ENCODE measurements at places on chromosomes 7 and 10.

- no peak overlapping the region for H3K27ac ChIP-seq
- no peak for DNase-seq
- no peaks in the 10 kb centered on the region for H3K27me3 ChIP-seq
- no peak overlapping the region for H3K4me3 ChIP-seq
Observed at GRCh38 chr10:132100091-132100481, 34.3 kb downstream of the JAKMIP3 start.

GRCh38 chr7:45146531-45147379 lies 10.8 kb upstream of the RAMP3 start:
- H3K27ac ChIP-seq = no peak overlapping the region
- no peaks in the 10 kb centered on the region for H3K36me3 ChIP-seq
- H3K4me3 ChIP-seq = no peak overlapping the region
- no peak for DNase-seq
- no peaks in the 10 kb centered on the region for H3K27me3 ChIP-seq

GRCh38 chr10:63889803-63890202 lies 368.6 kb downstream of the REEP3 start:
- no peak overlapping the region for H3K27ac ChIP-seq
- H3K4me1 ChIP-seq = 0 out of 2 replicates have a peak, but pooled peaks cover 2% of the 10 kb centered on the region
- H3K27me3 ChIP-seq = no peaks in the 10 kb centered on the region
- no peaks in the 10 kb centered on the region for H3K36me3 ChIP-seq
- no peak overlapping the region for H3K4me3 ChIP-seq

GRCh38 chr10:52007091-52007490 lies 307.0 kb upstream of the DKK1 start:
- no peaks in the 10 kb centered on the region for H3K27me3 ChIP-seq
- H3K36me3 ChIP-seq = no peaks in the 10 kb centered on the region
- H3K4me3 ChIP-seq = no peak overlapping the region
- DNase-seq = no peak

GRCh38 chr7:38323156-38323555 lies 49.7 kb upstream of the TARP start:
- H3K27me3 ChIP-seq = no peaks in the 10 kb centered on the region
- no peaks in the 10 kb centered on the region for H3K36me3 ChIP-seq
- no peak overlapping the region for H3K4me3 ChIP-seq
- H3K4me1 ChIP-seq = peaks cover 4% of the 10 kb centered on the region

- no peak for DNase-seq
- no peak overlapping the region for H3K4me3 ChIP-seq
- H3K27me3 ChIP-seq = no peaks in the 10 kb centered on the region
- no peaks in the 10 kb centered on the region for H3K36me3 ChIP-seq
- no peak overlapping the region for H3K27ac ChIP-seq
Observed at GRCh38 chr7:127879436-127879835, 151.8 kb downstream of the LRRC4 start.

GRCh38 chr10:116450861-116451260 lies 23.2 kb downstream of the PNLIPRP3 start:
- H3K4me1 ChIP-seq = peaks cover 1% of the 10 kb centered on the region
- no peak for DNase-seq
- no peaks in the 10 kb centered on the region for H3K36me3 ChIP-seq
- H3K27ac ChIP-seq = no peak overlapping the region
- H3K4me3 ChIP-seq = no peak overlapping the region
- no peaks in the 10 kb centered on the region for H3K27me3 ChIP-seq

GRCh38 chr7:15780271-15780670 lies 93.8 kb upstream of the MEOX2 start:
- H3K4me3 ChIP-seq = no peak overlapping the region
- no peak for DNase-seq
- H3K36me3 ChIP-seq = no peaks in the 10 kb centered on the region
- no peaks in the 10 kb centered on the region for H3K27me3 ChIP-seq
- no peak overlapping the region for H3K27ac ChIP-seq

DNA sequence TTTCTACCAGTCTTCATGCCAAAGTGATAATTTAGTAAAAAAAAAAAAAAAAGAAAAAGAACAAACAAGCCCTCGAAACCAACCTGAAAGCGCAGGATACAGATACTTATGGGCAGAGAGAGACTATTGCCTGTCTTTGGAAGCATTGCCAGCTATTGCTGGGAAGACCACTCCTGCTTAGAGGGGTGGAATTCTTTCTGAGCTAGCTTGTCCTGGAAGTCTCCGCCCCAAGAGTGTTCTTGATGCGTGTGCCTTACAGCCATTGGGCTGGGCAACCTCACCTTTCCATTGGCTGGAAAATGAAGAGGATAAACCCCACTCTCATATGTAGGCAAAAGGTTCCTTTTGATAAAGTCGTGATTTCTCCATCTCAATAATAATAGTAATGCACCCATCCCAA lies 19.9 kb upstream of the INSYN2A start:
- H3K36me3 ChIP-seq = no peaks in the 10 kb centered on the region
- H3K4me3 ChIP-seq = no peak overlapping the region
- H3K27me3 ChIP-seq = no peaks in the 10 kb centered on the region
- DNase-seq = no peak

DNA sequence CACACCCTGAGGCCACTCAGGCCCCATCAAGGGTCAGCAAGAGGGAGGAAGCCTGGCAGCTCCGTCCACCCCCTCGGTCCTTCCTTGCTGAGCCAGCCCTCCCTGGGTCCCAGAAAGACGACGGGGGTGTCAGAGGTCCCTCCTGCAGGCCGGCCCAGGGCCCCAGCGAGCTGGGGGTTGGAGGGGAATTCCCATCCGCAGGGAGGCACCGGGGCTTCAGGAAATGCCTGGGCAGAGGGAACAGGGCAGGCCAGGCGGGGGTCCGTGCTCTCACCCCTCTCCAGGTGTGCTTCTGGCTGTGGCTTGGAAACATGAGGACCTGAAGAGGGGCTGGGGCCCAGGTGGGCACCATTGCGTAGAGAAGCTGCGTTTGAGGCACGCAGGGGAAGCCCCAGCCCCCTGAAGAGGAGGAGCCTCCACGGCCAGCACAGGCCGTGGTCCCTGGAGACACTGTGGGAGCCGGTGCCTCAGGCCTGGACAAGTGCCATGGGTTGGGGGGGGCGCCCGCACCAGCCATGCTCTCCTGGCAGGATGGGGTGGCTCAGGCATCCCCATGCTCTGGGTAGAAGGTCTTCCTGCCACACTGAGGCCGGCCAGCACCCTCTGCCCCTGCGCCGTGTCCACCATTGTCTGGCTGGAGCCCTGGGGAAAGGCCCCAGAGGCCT lies 66.7 kb downstream of the PDGFA start:
- no peak for DNase-seq
- no peak overlapping the region for H3K4me3 ChIP-seq
- peaks cover 12% of the 10 kb centered on the region for H3K4me1 ChIP-seq
- no peak overlapping the region for H3K27ac ChIP-seq
- no peaks in the 10 kb centered on the region for H3K36me3 ChIP-seq

- H3K27me3 ChIP-seq = no peaks in the 10 kb centered on the region
- H3K4me1 ChIP-seq = no peaks in the 10 kb centered on the region
- no peak overlapping the region for H3K27ac ChIP-seq
- H3K36me3 ChIP-seq = no peaks in the 10 kb centered on the region
- no peak overlapping the region for H3K4me3 ChIP-seq
Observed at GRCh38 chr10:69703766-69704630, 74.0 kb downstream of the FAM241B start.

- no peaks in the 10 kb centered on the region for H3K27me3 ChIP-seq
- H3K4me3 ChIP-seq = no peak overlapping the region
- no peak overlapping the region for H3K27ac ChIP-seq
- no peak for DNase-seq
- no peaks in the 10 kb centered on the region for H3K36me3 ChIP-seq
- no peaks in the 10 kb centered on the region for H3K4me1 ChIP-seq
Observed at GRCh38 chr10:86113983-86114382, 252.6 kb downstream of the GRID1 start.

- no peak overlapping the region for H3K4me3 ChIP-seq
- no peaks in the 10 kb centered on the region for H3K27me3 ChIP-seq
- H3K4me1 ChIP-seq = no peaks in the 10 kb centered on the region
- H3K27ac ChIP-seq = no peak overlapping the region
- DNase-seq = no peak
- H3K36me3 ChIP-seq = no peaks in the 10 kb centered on the region
Observed at GRCh38 chr7:95976369-95977060, 204.2 kb downstream of the DYNC1I1 start.

GRCh38 chr10:106980495-106981451 lies 183.7 kb downstream of the SORCS1 start:
- H3K27ac ChIP-seq = no peak overlapping the region
- no peaks in the 10 kb centered on the region for H3K27me3 ChIP-seq
- H3K4me3 ChIP-seq = no peak overlapping the region

DNA sequence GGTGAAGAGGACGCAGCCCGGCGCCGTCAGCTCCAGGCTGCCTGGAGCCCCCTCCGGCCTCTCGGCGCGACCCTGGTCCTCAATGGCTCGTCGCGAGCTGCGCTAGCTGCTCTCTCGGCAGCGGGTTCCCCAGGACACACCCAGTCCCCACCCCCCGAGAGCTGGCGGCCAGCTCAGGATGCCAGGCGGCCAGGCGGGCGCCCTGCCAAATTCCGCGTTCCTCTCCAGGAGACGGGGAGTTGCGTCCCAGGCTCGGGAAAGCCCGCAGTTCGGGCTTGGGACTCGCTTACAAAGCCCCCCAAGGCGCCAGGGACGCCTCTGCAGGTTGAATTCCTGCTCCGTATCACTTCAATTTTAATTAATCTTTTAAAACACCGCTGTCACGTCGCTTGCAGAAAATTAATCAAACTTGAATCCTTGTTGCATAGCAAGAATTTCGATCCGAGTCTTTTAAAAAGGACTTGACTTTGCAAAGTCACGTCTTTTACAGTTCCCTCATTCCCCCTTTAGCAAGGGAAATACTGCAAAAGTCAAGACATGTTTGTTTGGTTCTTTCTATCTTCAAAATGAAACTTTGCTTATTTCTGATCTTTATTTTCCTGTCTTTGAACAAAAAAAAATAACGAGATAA lies 28.2 kb downstream of the SKIDA1 start:
- H3K4me1 ChIP-seq = peaks cover 10% of the 10 kb centered on the region
- no peaks in the 10 kb centered on the region for H3K36me3 ChIP-seq
- H3K4me3 ChIP-seq = peak overlapping the region; percentile 68
- peaks cover 10% of the 10 kb centered on the region for H3K27me3 ChIP-seq
- H3K27ac ChIP-seq = no peak overlapping the region

DNA sequence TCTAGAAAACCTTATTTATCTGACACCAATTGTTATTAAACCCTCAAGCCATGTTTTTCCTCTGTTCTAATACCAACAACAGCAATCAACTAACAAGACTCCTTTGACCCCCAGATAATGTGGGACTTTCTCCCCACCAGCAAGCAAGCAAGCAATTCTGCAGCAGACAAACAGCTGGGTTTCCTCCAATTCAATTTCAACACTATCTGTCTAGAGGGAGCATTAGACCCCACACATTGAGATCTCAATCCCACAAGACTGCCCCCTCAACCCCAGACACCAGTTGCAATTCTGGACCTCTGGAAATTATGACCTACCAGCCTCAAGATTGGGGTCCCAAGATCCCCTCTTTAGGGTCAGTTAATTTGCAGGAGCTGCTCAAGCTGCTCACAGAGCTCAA lies 89.4 kb upstream of the TMEM26 start:
- no peaks in the 10 kb centered on the region for H3K27me3 ChIP-seq
- no peak overlapping the region for H3K27ac ChIP-seq
- no peaks in the 10 kb centered on the region for H3K36me3 ChIP-seq
- no peak overlapping the region for H3K4me3 ChIP-seq
- no peak for DNase-seq
- no peaks in the 10 kb centered on the region for H3K4me1 ChIP-seq

DNA sequence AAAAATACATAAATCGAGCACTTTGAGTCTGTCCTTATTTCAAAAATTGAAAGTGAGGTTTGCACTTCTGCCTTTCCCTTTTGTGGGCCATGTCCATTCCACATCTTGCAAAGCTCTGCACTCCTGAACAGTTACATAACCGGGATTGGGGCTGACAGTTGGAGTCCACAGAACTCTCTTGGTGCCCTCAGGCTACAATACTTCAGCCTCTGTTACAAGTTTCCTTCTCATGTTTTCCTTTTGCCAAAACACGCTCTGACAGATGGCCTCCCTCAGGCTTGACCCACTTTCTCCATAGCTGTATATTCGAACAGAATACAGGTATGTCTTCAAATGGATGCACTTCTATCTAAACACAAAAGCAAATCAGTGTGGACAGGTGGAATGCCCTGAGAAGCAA lies 335.9 kb downstream of the WDR37 start:
- H3K4me1 ChIP-seq = no peaks in the 10 kb centered on the region
- no peak for DNase-seq
- H3K36me3 ChIP-seq = no peaks in the 10 kb centered on the region
- H3K4me3 ChIP-seq = no peak overlapping the region

GRCh38 chr10:104089621-104090020 lies 3.9 kb upstream of the COL17A1 start:
- no peak for DNase-seq
- no peak overlapping the region for H3K27ac ChIP-seq
- no peaks in the 10 kb centered on the region for H3K27me3 ChIP-seq
- peaks cover 6% of the 10 kb centered on the region for H3K4me1 ChIP-seq
- no peak overlapping the region for H3K4me3 ChIP-seq
- no peaks in the 10 kb centered on the region for H3K36me3 ChIP-seq

GRCh38 chr10:55631071-55631654 lies 729.9 kb downstream of the ZWINT start:
- DNase-seq = peak; percentile 61
- H3K27me3 ChIP-seq = peaks cover 18% of the 10 kb centered on the region
- H3K4me3 ChIP-seq = peak overlapping the region; percentile 59
- no peak overlapping the region for H3K27ac ChIP-seq
- H3K36me3 ChIP-seq = no peaks in the 10 kb centered on the region

DNA sequence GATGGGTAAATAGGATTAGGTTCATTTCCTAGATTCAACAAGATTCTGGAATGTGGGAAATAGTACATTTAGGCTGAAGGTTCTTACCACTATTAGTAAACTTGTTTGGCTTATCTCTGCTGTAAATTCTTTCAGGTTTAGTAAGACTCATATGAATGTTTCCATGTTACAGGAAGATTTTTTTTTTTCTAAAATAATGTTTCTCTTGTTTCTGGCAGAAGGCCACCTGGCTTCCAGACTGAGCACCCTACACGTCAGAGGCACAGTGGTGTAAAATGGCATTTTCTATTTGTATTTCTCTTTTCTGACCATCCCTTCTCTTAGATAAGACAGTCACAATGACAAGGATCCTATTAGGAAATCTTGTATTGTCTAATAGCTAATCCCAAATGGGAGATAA lies 22.7 kb upstream of the AASS start:
- no peaks in the 10 kb centered on the region for H3K36me3 ChIP-seq
- no peak overlapping the region for H3K4me3 ChIP-seq
- H3K4me1 ChIP-seq = no peaks in the 10 kb centered on the region
- H3K27ac ChIP-seq = no peak overlapping the region
- DNase-seq = no peak
- no peaks in the 10 kb centered on the region for H3K27me3 ChIP-seq

DNA sequence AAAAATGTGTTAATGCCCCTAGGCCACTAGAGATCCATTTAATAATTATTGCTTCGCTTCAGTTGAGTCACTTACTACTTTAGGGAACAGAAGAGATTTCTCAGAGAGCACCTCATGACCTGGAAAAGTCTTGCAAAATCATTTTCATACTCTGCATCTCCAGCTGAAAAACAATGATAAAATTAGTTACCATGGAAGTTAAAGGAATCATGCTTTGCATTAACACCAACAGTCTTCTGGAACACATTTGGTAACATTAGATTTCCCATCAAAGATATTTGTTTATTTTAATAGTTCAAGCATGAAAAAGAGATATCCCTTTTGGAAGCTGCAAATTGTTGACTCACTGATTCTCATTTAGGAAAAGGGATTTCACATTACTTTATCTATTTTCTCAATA lies 1.8 kb upstream of the STEAP2 start:
- H3K4me1 ChIP-seq = 0 out of 2 replicates have a peak, but pooled peaks cover 1% of the 10 kb centered on the region
- no peak overlapping the region for H3K4me3 ChIP-seq
- no peaks in the 10 kb centered on the region for H3K27me3 ChIP-seq
- no peak overlapping the region for H3K27ac ChIP-seq
- H3K36me3 ChIP-seq = no peaks in the 10 kb centered on the region
